KBM-7 (cell line): ENCODE measurements at places on chromosomes 12 and 14.

- no peak for DNase-seq
Observed at GRCh38 chr12:105977236-105977635, 161.5 kb downstream of the NUAK1 start.

DNA sequence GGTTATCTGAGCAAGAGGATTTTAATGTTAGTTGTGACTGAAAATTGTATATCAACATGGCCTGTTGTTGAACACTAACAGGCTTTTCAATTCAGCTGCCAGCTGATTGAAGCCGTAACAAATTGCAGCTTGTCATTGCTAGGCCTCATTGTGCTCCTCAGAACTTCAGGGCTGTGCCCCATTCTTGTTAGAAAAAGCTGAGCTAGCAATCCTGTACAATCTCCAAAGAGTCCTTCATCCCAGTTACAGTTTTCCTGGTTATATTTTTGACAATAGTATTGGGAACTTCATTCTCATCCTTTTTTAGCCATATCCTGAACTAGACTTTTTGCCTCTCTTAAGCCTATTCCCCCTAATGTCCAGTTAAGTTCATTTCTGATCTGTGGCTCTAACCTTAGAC is 564.1 kb upstream of the ATXN7L3B start:
- no peak for DNase-seq

DNA sequence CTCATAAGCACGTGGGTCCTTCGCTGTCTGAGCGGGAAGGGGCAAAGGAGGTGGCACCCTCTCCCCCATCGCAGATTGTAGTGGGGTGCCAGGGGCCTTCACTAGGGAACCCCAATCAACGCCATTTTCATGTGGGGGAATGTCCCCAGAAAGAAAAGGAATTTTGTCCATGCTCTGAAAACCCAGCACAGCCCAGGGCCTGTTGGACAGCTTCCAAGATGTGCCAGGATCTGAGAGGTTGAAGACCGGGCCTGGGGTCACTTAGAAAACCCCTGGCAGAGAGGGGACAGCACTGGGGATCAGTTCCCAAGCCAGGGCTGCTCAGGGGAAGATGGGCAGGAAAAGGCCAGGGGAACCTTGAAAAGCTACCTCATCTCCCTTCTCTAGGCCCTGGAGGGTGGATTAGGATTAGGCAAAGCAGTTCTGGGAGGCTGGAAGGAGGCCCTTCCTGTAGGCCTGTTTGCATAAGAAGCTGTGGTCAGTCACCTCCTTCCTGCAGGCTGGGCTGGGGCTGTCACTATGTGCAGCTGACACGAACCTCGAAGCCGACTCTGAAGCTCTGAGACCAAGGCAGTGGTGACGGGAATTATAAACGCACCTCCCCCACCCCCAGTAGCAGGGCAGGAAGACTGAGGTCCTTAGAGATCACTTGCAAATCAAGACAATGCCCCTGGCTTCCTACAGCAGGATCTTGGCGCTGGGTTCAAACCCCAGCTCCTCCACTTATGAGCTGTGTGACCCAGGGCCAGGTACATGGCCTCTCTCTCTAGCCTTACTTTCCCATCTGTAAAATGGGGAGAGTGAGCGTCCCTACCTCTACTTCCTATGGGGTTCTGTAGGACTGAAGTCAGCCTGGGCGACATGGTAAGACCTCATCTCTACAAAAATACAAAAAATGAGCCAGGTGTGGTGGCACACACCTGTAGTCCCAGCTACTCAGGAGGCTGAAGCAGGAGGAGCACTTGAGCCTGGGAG is 29.0 kb downstream of the TESC start:
- peak; percentile 93 for DNase-seq

DNA sequence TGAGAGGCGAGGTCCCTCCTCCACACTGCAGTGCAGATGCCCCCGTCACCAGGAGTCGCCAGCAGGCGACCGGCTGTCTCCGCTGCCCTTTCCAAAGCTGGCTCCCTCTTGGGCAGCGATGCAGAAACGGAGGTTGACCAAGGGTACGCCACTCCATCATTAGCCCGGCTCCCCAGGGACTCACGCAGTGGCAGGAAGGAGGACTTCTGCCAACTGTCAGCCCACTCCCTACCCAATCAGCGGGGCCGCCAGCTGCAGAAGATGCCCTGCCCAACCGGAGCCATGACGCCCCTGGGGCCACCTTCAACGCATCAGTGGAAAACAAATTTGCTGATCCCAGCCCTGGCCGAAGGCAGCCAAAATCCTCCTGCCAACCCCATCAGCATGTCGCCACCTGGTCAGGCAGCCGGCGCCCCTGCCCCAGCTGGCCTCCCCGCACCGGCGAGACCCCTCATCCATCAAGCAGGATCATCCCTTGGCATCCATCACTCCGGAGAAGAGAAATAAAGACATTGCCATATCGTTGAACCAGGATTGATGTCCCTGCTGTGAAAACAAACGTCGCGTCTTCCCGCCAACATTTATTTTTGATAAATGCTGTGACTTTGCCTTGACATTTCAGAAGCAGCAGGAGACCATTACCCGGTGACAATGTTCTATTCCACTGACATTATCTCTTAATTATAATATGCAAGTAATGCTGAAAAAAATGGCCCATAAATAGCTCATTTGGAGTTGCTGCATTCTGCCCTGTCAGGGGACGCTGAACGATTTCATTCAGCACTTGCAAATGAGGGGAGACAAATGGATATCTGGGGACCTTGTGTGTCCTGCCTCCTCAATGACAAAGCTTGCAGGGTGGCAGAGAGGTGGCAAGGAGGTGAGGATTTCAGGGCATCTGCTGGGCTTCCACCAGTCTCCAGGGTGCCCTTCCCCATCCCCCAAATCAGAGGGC is 105.1 kb downstream of the SCARB1 start:
- no peak for DNase-seq

DNA sequence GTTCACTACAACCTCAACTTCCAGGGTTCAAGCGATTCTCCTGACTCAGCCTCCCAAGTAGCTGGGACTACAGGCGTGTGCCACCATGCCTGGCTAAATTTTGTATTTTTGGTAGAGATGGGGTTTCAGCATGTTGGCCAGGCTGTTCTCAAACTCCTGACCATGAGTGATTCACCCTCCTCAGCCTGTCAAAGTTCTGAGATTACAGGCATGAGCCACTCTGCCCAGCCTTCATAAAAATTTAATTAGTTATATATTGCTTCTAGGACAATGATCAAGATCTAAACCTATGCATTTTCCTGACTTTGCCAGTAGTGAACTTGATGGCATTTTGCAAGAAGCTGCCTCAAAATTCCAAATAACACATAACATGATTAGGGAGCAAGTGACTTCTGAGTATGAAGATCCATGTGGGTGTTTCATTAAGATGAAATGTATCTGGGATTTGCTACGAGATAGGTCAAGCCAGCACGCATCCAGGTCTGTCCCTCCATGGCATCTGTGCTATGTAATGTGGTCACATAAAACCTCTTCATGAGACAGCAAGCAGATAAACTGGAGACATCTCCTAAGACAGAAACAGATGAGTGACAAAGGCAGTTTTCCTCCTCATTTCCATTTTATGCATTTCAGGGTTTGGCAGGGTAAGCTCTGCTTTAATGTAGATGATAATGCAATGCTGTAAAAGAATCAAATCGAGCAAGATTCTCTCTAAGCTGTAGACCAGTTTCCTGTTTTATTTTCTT is 319.4 kb upstream of the ATP2B1 start:
- no peak for DNase-seq
